Renal cortex interstitium (tissue), 15 donors: ENCODE measurements at places on chromosomes 16 and 17. TPM values are rescaled to one million over a fixed set of nuclear protein-coding genes. Genes with fewer than 3 reads are reported as not detected.
A peak's percentile ranks its signal among the peaks of the same experiment; 100 is the strongest.

Gene CACNG5
- 2.9 TPM for polyA plus RNA-seq

GRCh38 chr17:69271023-69271422 lies 42.4 kb upstream of the ABCA10 start:
- no peak for DNase-seq

Gene SPATA20
- polyA plus RNA-seq, result 49.4 TPM

DNA sequence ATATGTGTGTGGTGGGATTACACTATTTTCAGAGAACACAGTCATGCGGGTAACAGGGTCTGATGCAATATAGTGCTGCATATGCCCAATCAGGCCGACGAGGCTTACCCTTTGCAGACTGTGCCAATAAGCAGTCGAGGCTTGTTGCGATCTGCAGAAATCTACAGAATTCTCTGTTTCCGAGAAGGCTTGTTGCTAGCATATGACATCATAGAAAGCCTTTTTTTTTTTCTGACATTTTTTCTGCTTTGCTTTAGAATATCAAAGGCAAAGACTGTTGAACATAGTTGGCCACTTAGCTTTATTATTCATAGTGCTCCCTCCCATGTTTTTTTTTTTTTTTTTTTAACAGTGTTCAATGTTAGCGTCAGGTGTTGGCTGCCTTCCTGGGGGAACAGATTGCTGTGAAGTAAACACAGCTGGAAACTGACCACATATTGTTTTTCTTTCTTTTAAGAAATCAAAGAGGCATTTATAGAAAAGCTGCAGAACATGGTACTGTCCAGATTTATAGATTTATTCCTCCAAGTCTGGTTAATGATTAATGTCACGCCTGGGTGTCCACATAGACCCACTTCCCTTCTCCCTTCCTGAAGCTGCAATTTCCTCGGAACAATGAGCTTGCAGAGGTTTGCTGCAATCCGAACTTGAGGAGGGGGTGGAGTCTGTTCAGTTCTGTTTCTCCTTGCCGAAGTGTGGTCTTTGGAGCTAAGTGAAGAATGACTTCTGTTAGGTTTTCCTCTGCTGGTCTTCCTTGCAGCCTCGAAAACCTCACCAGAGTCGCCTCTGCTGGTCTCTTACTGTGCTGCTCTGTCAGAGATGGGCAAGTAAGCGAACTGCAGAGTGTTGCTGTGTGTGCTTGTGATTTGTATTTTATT lies 87.3 kb downstream of the MAP2K6 start:
- DNase-seq, result peak; percentile 59

Gene AGRP
- polyA plus RNA-seq, result 0.53 TPM

Gene CREBBP
- 84.2 TPM for polyA plus RNA-seq

DNA sequence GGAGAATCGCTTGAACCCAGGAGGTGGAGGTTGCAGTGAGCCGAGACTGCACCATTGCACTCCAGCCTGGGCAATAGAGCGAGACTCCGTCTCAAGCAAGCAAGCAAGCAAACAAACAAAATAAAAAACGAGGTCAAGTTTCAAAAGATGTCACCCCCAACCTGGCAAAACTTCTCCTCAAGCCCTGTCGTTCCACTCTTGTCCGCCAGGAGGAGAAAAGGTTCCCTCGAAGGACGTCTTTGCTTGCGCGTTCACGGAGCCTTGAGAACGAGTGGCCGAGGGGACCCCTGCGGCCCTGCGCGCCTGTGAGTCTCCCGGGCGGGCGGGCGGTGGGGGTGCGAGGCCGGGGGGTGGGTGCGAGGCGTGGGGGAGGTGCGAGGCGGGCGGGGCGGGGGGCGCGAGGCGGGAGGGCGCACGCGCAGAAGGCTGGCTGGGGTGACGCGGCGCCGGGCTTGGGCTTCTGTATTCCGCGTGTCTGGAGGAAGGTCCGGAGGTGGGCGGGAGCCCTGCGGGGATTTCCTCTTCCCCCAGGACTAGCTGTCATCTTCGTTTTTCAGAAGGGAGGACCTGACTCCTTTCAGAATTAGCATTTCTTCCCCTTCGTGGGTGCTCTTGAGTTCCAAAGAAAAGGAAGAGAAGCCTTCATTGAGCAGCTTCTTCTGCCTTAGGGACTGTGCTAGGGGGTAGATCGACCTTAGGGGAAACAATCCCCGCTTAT lies 3.7 kb downstream of the SLC52A1 start:
- peak; percentile 83 for DNase-seq

- DNase-seq, result no peak
These were observed 7.0 kb downstream of the MBTPS1 start for GRCh38 chr16:84109598-84110335.

GRCh38 chr17:78114831-78115723 lies 13.5 kb downstream of the TMC6 start:
- no peak for DNase-seq

Gene GGA3
- polyA plus RNA-seq, result 44.3 TPM

DNA sequence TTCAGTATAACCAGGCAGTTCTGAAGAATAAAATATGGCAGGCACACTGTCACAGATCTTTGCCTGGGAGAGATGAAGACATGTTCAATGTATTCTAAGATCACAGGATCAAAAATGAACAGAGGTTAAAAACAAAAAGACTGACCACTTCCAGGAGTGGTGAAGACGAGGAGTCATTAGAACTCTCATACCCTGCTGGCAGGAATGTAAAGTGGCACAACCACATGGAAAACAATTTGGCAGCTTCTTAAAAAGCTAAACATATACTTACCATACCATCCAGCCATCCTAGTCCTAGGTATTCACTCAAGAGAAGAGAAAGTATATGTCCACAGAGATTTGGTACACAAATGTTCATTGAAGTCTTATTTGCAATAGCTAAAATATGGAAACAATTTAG lies 406.3 kb downstream of the NPIPA8 start:
- DNase-seq, result no peak

Gene CDH15
- 5.0 TPM for polyA plus RNA-seq

Gene FBXO39
- polyA plus RNA-seq, result 0.21 TPM

DNA sequence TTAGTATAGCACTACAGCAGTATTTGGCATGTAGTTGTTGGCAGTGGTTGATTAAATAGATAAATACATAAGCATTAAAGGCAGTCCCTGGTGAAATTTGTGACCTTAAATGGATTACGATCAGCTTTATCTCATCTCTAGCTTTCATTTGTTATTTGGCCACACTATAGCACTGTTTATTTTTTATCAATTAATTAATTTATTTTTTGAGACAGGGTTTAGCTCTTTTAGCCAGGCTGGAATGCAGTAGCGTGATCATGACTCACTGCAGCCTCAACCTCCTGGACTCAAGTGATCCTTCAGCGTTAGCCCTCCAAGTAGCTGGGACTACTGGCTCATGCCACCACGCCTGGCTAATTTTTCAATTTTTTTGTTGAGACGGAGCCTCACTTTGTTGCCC lies 18.7 kb upstream of the ARHGAP17 start:
- no peak for DNase-seq

- no peak for DNase-seq
These were observed 25.3 kb downstream of the CMIP start for GRCh38 chr16:81469710-81470535.

Gene ATP2C2
- 0.52 TPM for polyA plus RNA-seq

Gene TIMP2
- polyA plus RNA-seq, result 150 TPM

DNA sequence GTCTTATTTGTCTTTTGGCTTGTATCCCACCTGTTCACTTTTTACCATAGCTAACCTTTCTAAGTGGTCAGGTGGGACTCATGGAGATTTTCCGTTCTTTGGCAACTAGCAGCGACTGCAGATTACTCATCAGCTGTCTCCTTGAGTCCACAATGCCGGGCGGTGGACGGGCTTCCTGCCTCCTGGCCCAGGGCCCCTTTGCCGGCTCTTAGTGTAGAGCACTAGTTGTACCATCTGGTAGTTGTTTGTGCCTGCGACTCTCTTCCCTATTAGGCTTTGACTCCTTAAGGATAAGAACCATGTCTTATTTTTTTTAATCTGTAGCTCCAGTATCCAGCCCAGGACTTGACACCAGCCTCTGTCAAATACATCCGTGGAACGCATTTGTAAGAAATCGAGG lies 399.9 kb downstream of the WWOX start:
- no peak for DNase-seq

GRCh38 chr17:81019563-81020442 lies 15.1 kb upstream of the BAIAP2 start:
- DNase-seq, result no peak
